ENCODE measurements at places on chromosomes 6 and 20.

GRCh38 chr6:36113049-36113448 is 17.3 kb upstream of the MAPK13 start:
- no peak overlapping the region for H3K4me3 ChIP-seq
- H3K27ac ChIP-seq = no peak overlapping the region
- H3K27me3 ChIP-seq = no peaks in the 10 kb centered on the region
- DNase-seq = no peak

DNA sequence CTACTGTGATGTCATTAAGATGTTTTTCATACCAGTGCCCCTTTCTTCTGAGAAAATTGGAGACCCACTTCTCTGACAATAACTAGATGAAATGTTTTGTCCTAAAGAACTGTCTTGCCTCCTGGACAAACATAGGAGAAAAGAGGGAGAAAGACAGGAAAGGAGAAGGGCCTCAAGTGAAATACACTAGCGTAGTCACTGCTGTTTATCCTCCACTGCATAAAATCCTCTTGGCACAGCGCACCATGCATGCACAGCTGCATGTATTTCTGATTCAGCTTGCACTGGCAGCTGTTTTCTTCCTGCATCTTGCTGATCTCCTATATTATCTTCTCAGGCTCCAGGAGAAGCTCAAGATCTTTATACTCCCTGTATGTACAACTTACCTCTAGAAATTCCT is 158.0 kb upstream of the BMP5 start:
- H3K36me3 ChIP-seq = no peaks in the 10 kb centered on the region
- H3K4me1 ChIP-seq = no peaks in the 10 kb centered on the region

DNA sequence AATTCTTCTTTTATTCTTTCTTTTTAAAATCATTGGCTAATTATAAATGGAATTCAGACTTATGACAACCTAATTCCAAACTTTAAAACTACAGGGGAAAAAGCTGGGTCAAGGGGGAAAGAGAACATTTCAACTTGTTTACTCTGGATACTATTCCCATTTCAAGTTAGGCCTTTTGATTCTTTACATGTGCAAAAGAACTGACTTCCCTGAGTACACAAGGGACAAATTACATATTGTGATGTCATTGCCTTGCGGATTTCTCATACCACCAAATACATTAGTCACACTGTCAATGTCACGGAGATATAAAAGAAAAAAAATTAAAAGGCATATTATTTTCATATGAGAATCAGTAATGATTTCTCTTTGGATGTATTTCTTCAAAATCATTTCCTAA is 96.5 kb upstream of the TBX18 start:
- no peaks in the 10 kb centered on the region for H3K36me3 ChIP-seq
- H3K4me3 ChIP-seq = no peak overlapping the region
- H3K27me3 ChIP-seq = no peaks in the 10 kb centered on the region
- DNase-seq = no peak
- H3K27ac ChIP-seq = no peak overlapping the region

- H3K36me3 ChIP-seq = no peaks in the 10 kb centered on the region
- no peak for DNase-seq
- H3K4me3 ChIP-seq = no peak overlapping the region
- no peaks in the 10 kb centered on the region for H3K27me3 ChIP-seq
These were observed 31.6 kb downstream of the FIG4 start for GRCh38 chr6:109722564-109723254.

DNA sequence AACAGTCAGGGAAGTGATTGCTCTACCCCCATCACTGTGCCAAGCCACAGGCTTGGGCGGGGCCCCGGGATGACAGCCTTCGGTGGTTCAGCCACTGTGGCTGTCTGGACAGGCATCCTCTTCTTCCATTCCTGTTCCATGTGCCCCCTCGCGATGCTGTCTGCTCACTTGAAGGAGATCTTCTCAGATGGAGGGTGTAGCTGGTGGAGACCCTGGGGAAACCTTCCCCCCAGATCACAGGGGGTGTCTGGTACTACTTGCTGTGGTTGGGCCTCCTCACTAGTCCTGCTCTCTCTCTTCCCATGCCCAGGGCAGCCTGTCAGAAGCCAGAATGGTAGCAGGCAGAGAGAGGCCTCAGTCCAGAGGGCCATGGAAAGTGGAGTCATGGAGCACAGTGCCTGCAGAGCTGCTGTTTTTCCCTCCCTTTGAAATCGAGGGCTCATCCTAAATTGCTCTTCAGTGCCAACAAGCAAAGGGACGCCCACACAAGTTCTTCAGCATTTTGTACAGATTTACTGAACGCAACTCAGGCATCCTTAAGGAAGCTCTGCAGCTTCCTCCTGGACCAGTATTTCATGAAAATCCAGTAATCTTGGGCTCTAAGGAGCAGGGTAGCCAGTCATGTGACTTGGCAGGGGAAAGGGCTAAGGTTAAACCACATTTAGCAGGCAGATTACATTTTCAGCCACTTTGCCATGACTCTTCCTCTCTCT is 326.6 kb downstream of the ZFAND3 start:
- H3K27me3 ChIP-seq = no peaks in the 10 kb centered on the region
- DNase-seq = no peak
- H3K27ac ChIP-seq = no peak overlapping the region
- H3K4me1 ChIP-seq = no peaks in the 10 kb centered on the region
- H3K36me3 ChIP-seq = no peaks in the 10 kb centered on the region

GRCh38 chr6:112933947-112934346 is 586.8 kb downstream of the RFPL4B start:
- no peak overlapping the region for H3K27ac ChIP-seq
- H3K4me1 ChIP-seq = no peaks in the 10 kb centered on the region
- no peaks in the 10 kb centered on the region for H3K27me3 ChIP-seq

DNA sequence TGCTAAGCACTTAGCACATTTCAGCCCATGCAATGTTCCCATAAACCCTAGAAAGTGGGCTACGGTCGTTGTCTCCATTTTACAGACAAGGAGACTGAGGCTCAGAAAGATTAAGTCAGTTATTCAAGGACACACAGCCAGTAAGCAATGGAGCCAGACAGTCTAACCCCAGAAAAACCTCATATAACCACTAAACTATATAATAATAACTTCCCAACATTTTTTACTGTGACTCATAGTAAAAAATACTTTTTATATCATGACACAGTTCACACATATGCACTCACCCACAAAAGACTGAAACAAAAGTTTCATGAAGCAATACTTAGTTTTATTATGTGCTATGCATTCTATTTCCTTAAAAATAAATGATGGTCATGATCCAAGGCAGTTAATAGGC is 66.2 kb upstream of the EYA2 start:
- DNase-seq = no peak
- no peaks in the 10 kb centered on the region for H3K36me3 ChIP-seq
- no peaks in the 10 kb centered on the region for H3K27me3 ChIP-seq

DNA sequence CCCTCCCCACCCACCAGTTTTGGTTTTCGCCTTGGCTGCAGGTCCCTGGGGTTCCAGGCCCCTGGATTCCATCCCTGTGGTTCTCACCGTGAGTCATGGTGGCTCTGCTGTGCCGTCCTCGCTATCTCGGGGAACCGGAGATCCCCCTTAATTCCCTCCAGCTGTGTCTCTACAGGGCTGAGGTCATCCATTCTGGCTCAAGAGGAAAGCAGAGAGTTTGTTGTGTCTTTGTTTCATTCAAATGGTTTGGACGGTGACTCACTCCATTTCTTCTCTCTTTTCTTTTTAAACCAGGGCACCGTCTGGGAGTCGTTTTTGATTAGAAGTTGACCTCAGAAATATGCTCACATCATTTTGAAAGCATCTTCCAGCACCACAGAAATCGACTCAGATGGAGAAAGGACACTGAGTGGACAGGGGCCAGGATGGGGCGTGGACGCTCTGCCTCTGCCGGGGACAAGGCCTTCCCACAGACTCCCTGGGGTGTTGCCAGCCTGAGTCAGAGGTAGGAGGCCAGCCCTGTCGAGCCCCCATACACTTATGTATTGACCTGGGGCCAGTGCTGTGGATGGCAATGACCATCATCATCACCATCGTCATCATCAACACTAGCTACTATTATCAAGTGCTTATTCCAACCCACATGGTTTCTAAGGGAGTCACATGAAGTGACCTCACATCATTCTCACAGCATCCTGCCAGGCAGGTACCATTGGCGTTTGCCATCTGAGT is 176.2 kb downstream of the NFATC2 start:
- H3K36me3 ChIP-seq = no peaks in the 10 kb centered on the region
- H3K4me1 ChIP-seq = peaks cover 22% of the 10 kb centered on the region
- H3K27ac ChIP-seq = peak overlapping the region; percentile 97
- no peak overlapping the region for H3K4me3 ChIP-seq
- peak; percentile 98 for DNase-seq
- H3K27me3 ChIP-seq = no peaks in the 10 kb centered on the region

- no peak for DNase-seq
- H3K4me3 ChIP-seq = no peak overlapping the region
- H3K27ac ChIP-seq = no peak overlapping the region
- no peaks in the 10 kb centered on the region for H3K27me3 ChIP-seq
These were observed 40.0 kb upstream of the ANKRD60 start for GRCh38 chr20:58268421-58268821.

DNA sequence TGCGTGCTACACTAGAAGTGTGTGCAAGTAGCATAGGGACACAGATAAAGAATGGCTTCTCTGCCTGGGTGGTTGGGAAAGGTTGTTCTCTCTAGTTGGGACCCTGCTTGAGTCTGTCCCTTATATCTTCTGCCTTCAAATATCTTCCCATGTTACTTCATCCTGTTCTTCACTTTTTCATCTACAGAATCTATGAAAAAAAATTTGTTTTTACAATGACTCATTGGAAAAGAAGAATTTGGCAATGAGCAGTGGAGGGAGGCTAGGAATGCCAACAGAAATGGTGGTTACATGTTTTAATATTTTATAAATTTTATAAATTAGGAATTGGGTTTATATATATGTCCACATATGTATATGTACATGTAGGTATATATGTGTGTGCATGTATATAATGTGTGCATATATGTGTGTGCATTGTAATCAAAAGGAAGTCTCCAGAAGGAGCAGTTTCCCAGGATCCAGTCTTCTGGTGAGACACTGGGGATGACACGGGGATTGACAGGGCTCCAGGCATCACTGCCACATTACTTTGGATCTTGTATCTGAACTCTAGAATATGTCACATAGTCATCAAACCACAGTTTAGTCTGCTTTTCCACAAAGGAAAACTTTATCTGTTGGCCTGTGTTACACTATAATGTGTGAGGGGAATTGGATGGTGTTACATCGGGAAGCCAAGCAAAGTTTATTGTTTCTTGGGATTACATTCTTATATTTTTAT is 75.3 kb upstream of the RIPOR2 start:
- DNase-seq = no peak
- H3K27ac ChIP-seq = peak overlapping the region; percentile 80
- H3K36me3 ChIP-seq = no peaks in the 10 kb centered on the region
- no peaks in the 10 kb centered on the region for H3K27me3 ChIP-seq
- no peak overlapping the region for H3K4me3 ChIP-seq
- peaks cover 68% of the 10 kb centered on the region for H3K4me1 ChIP-seq

DNA sequence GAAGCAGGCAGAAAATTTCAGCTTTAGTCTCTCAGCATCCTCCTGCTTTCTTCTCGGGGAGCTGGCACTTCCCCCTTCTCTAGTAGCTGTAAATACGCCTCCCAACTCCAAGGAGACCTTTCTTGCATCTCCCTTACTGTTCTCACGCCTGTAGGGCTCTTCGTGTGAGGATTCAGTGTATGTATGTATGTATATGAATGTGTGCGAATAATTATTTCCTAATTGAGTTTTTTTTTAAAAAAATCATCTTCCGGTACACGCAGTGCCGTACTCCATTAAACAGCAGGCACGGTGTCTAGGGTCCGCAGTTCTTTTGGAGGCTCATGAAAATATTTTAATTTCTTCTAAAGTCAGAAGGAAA is 85.4 kb downstream of the HFE start:
- H3K4me3 ChIP-seq = peak overlapping the region; percentile 74
- no peaks in the 10 kb centered on the region for H3K27me3 ChIP-seq
- H3K4me1 ChIP-seq = peaks cover 19% of the 10 kb centered on the region
- no peaks in the 10 kb centered on the region for H3K36me3 ChIP-seq
- H3K27ac ChIP-seq = peak overlapping the region; percentile 80

GRCh38 chr6:71252960-71253359 is 35.7 kb upstream of the OGFRL1 start:
- H3K4me3 ChIP-seq = no peak overlapping the region
- H3K27ac ChIP-seq = no peak overlapping the region
- no peaks in the 10 kb centered on the region for H3K36me3 ChIP-seq
- H3K4me1 ChIP-seq = peaks cover 36% of the 10 kb centered on the region
- H3K27me3 ChIP-seq = no peaks in the 10 kb centered on the region
- no peak for DNase-seq

DNA sequence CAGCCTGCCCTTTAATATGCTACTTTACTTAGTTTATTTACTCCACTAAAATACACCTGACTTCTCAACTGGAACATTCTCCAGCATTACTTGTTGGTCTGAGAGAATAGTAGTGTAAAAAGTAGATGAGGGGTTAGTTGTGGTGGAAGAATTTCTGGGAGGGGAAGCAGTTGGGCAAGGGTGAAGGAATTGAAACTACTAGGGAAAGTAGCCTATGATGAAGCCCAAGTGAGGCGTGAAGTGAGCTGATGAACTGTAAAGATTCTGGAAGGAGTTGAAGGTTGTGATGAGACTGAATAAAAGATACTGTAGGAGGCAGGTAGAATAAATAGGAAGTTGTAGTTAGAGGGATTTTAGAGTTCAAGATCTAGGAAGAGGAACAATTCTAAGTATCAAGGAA is 72.5 kb downstream of the ITCH start:
- DNase-seq = no peak
- H3K27me3 ChIP-seq = no peaks in the 10 kb centered on the region
- no peak overlapping the region for H3K27ac ChIP-seq
- peaks cover 95% of the 10 kb centered on the region for H3K36me3 ChIP-seq

- H3K4me1 ChIP-seq = no peaks in the 10 kb centered on the region
- no peak for DNase-seq
- no peak overlapping the region for H3K27ac ChIP-seq
- no peaks in the 10 kb centered on the region for H3K36me3 ChIP-seq
- no peaks in the 10 kb centered on the region for H3K27me3 ChIP-seq
These were observed 73.5 kb upstream of the SCGN start for GRCh38 chr6:25578538-25578937.

DNA sequence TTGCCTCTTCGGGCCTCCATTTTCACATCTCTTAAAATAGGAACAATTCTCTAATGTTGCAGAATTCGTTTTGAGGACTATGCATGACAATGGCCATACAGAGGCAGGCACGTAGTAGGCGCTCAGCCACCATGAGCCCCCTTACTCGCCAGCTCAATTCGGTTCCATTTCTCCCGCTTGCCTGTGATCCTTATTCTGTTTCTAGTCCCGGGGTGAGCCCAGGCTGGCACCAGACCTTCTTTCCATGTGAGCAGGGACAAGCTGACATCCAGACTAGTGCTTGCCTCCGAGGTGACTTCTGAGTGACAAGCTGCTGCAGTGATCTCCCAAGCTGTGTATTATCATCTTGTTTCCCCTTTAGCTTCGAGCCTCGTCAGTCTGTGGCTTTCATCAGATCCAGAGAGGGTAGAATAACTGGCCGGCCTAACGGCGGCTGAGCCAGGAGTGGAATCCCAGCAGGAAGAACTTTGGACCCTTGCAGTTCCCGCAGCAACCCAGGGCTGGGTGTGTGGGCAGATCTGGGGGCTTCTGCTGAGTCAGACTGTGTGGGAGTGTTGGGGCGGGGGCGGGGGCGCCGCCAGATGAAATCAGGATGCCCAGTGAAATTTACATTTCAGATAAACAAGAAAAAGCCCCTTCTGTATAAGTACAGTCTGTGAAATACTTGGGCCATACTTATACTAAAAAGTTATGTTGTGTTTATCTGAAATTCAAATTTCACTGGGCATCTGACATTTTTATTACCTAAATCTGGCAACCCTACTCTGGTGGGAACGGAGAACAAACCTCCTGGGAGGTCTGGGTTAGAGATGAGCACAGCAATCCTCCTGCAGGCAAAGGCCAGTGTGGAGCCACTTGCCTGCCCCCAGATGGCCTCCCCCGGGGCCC is 10.9 kb downstream of the BANF2 start:
- no peaks in the 10 kb centered on the region for H3K36me3 ChIP-seq
- no peaks in the 10 kb centered on the region for H3K4me1 ChIP-seq
- no peak overlapping the region for H3K27ac ChIP-seq
- no peak for DNase-seq
- H3K4me3 ChIP-seq = no peak overlapping the region
- no peaks in the 10 kb centered on the region for H3K27me3 ChIP-seq
